ENCODE measurements at places on chromosomes 13 and 19.
A peak's percentile ranks its signal among the peaks of the same experiment; 100 is the strongest.

- no peak for DNase-seq
Measured at GRCh38 chr13:31063772-31064171, 97.9 kb downstream of the HSPH1 start.

DNA sequence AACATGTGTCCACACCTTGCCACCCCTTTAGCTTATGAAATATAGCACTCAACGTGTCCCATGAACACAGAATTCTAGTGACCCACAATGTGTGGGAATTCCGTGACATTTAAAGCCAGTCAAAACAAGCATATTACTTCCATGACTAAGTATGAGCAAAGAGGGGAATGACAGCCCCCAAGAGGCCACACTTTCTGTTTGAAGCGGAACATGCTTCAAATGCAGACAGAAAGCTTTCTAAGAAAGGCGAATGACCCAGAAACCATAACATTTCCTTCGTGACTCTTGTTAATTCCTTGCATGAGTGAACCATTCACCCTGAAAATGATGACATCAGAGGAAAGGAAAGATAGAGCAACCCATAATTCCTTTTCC, 122.0 kb upstream of the FNDC3A start:
- DNase-seq = peak; percentile 25

DNA sequence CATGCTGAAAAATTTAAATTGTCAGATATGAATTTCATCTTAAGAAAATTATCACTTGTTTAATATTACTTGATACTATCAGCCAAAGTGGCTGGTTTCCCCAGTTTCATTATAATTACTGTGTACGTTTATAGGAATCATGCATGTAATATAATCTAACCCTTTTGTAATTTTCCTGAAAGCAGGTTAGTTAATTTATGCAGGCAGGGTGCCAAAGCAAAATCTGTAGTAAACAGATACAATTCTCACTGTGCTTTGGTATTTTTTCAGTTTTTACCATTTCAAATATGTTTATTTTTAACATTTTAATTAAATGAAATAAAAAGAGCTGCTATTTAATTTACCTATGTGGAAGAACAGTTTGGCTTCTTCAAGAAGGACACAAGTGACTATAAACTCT, 1227.5 kb upstream of the MIR17HG start:
- no peak for DNase-seq

DNA sequence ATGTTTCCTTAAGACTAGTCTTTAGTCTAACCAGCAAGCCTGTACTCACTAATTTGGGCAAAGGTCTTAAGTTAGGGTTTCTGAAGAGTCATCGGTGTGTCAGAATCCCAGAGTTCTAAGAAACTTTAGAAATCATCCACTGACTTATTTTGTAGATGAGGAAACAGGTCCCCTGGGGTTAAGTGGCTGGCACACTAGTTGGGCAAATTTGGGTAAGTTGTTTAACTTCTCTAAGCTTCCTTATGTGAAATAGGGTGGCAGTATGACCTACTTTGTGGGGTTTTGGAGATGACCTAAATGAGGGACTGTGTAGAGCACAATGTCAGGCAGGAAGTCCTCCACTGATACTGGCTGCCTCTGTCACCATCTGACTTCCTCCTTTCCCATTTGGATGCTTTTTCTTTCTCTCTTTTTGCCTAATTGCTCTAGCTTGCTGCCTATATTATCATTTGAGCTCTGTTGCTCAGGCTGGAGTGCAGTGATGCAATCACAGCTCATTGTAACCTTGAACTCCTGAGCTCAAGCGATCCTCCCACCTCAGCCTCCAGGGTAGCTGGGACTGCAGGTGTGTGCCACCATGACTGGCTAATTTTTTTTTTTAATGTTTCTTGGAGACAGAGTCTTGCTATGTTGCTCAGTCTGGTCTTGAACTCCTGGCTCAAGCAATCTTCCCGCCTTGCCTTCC, 2.3 kb downstream of the ADGRE3 start:
- DNase-seq = no peak

GRCh38 chr19:49390131-49390928, 2.3 kb downstream of the KASH5 start:
- DNase-seq = no peak

DNA sequence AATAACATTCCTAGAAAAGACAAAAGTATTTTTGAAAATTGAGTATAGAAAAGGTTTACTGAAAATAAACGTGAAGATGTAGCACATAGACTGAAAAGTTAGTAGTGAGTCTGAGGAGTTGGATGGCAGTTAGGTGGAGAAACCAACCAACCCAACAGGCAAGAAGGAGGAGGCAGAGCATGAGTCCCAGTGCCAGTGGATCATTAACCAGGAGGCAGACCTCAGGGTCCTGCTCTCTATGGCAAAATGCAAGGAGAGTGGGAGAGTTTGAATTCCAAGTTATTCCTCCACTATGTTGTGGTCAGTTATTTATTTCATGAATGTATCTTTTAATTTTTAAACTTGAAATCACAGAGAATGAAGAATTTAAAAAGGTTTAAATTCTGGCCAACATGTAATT, 446.4 kb downstream of the GPC6 start:
- no peak for DNase-seq

DNA sequence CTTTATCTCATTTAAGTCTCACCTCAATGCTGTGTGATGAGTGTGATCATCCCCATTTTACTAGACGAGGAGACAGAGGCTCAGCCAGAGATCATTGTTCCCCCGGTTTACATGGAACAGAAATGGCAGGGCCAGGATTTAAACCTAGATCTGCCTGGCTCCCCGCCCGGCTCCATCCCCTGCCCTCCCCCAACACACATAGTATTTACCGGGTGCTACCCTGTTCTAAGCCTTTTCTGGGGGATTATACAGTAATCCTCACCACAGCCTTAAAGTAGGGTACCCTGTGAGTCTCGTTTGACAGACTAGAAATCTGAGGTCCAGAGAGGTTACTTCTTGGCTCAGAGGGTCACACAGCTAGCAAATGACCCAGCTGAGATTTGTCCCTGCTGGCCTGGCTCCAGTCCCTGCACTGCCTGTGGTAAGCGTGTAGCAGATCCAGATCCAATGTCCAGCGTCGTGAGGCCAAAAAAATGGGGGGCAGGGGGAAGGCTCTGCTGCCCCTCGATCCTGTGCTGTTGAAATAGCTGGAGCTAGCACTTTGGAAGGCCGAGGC, 3.8 kb upstream of the KLC3 start:
- DNase-seq = no peak

DNA sequence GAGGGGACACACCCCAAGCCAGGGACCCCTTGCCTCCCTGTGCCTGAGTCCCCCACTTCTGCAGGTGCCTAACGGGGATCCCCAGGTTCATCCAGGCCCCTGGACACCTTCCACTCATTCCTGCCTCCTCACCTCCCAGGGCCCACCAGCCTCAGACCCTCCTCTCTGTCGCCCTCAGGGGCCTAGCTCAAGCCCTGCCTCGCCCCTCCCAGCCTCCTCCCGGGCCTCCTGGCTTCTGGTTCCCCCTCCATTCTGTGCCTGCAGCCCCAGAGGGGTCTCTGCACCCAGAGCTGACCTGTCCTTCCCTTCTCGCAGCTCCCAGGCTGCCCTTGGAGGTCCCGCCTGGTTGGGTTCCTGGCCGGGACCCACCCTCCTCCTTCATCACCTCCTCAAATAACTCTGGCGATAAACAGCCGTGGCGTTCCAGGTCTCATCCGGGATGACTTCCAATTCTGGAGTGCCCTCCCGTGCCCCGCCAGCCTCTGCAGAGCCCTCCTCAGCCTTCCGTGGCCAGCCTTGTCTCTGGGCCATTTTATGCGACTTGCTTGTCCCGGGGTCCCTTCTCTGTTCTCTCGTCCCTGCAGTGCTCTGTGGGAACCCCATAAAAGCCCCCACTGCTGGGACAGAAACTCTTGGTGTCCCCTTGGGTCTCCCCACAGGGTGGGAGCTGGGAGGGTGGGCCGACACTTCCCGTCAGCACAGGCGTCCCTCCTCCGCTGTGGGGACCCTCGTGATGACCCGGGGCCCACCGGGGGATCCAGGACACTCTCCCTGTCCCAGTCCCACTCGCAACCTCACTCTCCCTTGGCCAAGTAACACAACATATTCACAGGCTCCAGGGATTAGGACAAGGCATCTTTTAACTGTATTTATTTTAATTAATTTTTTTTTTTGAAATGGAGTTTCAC, 9.2 kb downstream of the JOSD2 start:
- DNase-seq = no peak

DNA sequence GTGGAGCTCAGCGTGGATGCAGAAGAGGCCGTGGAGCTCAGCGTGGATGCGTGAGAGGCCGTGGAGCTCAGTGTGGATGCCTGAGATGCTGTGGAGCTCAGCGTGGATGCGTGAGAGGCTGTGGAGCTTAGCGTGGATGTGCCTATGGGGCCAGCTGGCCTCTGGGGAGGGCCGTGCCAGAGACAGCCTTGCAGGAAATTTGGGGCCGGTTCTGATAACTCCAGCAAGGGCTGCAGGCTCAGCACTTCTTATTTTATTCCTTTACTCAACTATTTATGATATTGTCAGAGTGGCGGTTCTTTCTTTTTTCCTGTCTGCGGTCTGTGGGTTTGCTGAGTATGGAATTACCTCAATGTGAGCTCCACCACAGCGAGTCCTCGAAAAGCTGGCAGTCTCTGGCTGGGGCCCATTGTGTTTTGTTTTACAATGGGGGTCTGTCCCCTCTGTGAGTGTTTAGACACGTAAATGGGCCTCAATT, 17.8 kb upstream of the TMEM255B start:
- DNase-seq = no peak

DNA sequence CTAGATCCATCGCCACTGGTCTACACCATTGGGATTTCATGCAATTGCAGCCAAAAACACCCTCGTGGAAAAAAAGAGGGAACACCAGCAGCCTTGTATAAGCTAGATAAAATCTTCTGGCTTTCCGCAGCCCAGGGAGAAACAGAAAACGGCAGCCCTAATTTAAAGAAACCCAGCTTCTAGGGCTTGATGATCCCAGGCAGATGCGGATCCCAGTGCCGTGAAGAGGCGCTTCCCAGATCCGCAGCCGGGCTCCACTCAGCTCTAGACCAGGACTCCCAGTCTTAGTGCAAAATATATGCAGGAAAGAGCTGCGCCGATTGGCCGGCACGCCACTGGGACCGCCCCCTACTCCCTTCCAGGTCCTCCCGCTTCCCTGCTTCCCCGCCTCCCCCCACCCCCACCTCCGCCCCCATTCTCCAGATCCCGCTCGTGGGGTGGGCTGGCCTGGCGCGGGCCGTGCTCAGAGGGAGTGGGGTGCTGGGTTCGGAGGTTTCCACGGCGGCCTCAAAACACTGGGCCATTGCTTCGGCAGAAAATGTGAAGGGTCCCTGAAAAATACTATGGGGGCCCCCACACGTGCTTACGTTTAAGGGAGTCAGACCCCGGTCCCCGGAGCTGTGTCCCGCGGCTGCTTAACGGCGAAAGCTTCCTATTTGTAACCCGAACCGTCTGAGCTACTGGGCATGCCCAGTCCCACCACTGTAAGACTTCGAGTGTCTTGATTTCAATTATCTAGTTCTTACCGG, 63.1 kb downstream of the SERP2 start:
- peak; percentile 95 for DNase-seq

DNA sequence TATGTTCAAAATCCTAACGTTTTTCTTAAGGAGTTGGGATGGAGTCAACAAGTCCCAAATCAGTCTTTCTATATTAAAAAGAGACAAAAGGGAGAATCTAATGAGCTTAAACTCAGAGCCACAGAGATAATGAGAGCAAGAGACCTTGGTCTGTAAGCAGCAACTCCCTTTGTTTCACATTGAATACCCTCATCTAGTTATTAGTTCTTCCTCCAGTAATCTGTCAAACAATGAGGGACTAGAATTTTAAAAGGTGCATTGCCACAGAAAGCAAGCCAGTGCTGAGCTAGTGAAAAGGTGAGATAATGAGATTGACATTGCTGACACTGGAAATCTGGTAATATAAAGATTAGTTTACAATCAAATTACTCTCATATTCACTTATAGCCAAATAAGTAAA, 718.6 kb downstream of the DACH1 start:
- DNase-seq = peak; percentile 2

DNA sequence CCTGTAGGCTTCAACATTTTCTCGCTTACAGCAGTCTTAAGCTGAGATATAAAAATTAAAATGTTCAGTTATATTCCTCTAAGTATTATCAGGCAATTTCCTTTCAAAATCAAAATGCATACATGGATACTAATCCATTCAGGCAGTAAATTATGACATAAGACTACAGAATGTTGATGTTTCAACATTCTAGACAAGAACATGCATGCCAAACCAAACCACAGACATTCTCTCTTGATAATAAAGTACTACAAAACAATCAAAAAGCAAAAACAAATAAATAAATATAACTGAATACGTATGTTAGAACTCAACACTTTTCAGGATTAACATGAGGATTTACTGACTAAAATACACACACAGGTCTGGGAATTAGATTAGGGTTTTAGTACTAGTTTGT, 7.7 kb downstream of the DIS3 start:
- DNase-seq = no peak

- no peak for DNase-seq
Measured at GRCh38 chr13:101511766-101512165, 59.3 kb downstream of the ITGBL1 start.

GRCh38 chr13:37074703-37075102, 15.2 kb upstream of the SUPT20H start:
- DNase-seq = peak; percentile 21

DNA sequence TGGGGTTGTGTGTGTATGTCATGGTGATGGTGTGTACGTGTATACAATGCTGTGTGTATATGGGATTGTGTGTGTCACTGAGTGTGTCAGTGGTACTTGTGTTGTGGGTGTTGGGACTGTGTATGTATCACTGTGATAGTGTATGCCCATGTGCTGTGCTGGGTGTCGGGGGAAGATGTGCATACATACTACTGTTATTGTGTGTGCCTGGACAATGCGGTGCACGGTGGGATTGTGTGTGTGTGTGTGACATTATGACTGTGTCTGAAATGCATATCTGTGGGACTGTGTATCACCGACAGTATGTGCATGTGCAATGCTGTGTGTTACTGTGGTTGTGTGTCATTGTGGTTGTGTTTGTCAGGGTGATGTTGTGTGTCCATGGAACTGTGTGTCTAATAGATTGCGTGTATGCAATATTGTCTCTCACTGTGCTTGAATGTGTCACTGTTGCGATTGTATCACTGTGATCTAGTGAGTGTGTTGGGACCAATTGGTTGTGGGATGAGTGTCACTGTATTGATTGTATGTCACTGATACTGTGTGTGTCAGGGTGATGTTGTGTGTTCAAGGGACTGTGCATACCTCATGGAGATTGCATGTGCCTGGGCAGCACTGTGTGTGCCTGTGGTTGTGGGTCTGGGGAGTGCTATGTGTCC, 11.0 kb upstream of the BBC3 start:
- peak; percentile 19 for DNase-seq

DNA sequence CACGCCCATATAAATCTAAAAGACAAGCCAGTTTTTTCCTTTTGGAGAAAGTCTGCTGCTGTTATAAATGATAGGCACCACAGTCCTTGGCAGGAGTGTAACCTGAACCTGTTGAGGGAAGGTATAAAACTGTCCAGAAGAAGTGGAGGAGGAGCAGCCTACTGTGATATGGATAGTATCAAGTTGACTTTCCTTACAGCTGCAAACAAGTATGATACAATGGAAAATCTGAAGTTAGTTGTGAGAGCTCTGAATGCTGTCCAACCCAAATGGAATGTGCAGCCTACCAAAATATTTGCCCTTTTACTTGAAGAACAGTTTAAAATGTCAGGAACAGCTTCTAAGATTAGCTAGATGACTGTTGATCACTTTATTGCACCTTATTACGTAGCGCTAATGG, 399.6 kb downstream of the FGF14 start:
- no peak for DNase-seq

Measured in small intestine (tissue), 16 donors.